ENCODE measurements at places on chromosomes 5 and 9.
A peak's percentile ranks its signal among the peaks of the same experiment; 100 is the strongest.

- peak; percentile 67 for DNase-seq
Measured at GRCh38 chr5:132458226-132458560, 32.4 kb downstream of the IRF1 start.

- no peak for DNase-seq
Measured at GRCh38 chr9:135857843-135858242, 49.5 kb downstream of the CAMSAP1 start.

DNA sequence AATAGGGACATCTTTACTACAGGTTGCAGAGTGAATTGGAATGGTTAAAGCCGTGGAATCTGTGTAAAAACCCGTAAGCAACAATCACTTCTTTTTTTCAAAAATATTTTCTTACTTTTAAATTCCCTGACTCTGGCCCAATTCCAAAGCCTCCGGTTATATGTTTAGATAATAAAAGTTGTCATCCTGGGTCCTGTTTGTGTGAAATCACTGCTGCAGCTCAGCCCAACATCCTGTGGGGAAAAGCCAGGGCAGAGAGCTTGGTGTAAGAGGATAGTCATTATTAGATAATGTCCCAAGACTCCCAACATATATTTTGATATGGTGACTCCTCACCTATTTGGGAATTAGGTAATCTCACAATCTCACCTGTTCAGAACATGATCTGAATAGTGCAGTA lies 586.0 kb upstream of the BRINP1 start:
- DNase-seq: peak; percentile 46

DNA sequence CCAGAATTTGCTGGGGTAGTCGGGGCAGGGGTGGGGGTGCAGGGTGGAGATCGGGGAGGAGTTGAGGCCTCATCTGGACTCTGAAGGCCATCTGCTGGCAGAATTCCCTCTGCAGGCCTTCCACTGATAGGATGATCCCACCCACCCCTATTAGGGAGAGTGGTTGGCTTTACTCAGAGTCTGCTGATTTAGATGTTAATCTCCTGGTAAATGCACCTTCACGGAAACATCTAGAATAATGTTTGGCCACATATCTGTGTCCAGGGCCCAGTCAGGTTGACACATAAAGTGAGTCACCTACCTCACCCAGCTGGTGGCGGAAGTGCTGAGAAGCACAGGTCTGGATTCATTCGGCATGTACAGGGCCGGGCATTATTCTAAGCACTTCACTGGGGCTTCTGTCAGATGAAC lies 50.0 kb downstream of the DAPK1 start:
- DNase-seq: no peak

DNA sequence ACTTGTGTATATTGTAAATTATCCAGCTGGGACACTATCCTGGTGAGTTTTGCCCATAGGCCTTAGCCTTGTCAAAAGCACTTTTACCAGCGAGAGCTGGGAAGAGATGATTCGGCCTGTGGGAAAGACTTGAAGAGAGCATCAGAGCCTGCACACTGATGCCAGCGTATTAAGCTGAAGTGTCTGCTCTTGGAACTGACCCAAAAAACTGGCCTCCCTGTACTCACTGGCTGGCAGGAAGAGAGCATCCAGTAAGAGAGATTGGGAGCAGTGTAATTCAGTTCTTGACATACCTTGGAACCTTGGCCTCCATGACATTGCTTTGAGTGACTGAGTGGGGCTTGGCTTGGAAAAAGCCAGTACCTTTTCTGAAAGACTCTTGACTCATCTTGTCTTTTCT lies 73.7 kb downstream of the ZNF462 start:
- no peak for DNase-seq

DNA sequence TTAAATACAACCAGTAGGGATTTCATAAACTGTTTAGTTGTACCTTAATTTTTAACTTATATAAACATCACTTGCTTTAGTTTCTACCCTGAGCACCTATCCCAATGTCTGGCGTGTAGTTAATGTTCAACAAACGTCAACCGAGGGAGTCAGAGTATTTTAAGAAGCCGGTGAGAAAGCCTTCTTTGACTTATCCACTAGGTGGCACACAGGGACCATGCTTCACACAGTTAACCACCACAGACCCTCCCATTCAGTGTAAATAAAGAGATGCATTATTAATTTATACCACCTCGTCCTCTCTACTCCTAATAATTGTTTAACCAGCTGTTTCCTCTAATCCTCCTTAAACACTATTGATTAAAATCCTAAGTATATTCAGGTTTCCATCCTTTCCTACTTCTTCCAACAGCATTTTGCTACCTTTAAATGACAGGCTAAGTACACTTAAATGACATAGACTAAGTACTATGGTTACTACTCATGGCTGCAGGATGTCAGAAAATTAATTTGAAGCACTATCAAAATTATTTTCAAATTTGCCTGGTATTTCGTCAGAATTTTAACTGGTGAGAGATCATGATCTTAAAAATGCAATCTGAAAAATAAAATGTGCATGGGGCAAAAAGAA lies 2.3 kb downstream of the HAPLN1 start:
- peak; percentile 74 for DNase-seq

GRCh38 chr9:20557285-20557684 lies 65.0 kb downstream of the MLLT3 start:
- no peak for DNase-seq

DNA sequence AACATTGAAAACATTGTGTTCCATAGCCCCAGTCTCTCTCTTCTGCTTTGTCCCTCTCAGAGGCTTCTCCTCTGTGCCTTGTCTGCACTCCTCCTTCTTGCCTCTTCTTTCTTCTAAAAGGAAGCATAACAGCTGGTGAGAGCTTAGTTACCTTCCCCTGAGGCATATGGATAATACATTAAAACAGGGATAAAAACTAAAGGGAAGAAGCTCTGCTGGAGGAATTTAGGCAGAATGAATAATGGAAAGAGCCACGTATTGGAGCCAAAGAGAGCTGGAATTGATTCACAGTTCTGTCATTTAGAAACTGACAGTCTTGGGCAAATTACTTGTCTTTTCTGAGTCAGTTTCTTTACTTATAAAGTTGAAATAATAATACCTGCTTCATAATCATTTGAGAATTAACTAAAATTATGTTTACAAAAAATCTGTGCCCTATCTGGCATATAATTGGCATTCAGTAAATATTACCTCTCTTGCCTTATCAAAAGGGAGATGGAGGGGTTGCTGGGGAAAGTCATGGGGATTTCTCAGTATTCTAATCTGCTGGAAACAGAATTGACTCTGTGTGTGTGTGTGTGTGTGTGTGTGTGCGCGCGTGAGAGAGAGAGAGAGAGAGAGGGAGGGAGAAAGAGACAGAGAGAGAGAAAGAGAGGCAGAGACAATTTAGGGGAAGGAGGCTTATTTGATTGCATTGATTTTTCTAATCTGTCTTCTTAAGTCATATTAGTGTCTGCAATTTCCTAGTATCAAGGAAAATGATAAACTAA lies 20.2 kb downstream of the ZNF474 start:
- DNase-seq: no peak

- peak; percentile 75 for DNase-seq
Measured at GRCh38 chr5:442335-443238, at the start of gene EXOC3. Gene EXOC3 (plus strand): TSS chr5:443176. CDS start chr5:446206, 3,030 bp downstream.

GRCh38 chr9:6506571-6506970 lies 93.6 kb downstream of the UHRF2 start:
- DNase-seq: no peak

DNA sequence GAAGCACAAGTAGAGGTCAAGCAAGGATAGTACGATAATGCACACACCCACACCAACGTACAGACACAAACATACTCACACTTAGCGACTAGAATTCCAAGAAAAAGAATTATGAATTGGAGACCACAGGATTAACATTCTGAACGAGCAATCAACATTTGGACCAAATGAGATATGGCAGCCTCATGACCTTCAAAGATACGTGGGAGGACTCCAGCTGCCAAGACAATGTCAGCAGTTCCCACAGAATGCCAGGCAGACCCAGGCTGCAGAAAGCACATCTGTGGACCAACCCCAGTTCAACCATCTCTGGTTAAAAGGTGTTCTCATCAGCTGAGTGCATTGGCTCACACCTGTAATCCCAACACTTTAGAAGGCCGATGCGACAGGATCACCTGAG lies 187.6 kb upstream of the GRAMD2B start:
- no peak for DNase-seq

- DNase-seq: no peak
Measured at GRCh38 chr9:71209890-71210289, 88.5 kb upstream of the TRPM3 start.

DNA sequence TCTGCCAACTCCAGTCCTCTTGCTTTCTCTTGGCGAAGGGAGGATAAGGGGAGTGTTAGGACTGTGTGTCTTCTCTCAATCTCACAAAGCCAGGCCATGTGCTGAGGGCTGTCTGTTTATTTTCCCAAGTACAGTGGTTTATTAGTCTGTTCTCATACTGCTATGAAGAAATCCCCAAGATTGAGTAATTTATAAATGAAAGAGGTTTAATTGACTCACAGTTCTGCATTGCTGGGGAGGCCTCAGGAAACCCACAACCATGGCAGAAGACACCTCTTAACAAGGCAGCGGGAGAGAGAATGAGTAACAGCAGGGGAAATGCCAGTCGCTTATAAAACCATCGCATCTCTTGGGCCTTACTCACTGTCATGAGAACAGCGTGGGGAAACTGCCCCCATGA lies 36.2 kb upstream of the CKS2 start:
- DNase-seq: peak; percentile 68

DNA sequence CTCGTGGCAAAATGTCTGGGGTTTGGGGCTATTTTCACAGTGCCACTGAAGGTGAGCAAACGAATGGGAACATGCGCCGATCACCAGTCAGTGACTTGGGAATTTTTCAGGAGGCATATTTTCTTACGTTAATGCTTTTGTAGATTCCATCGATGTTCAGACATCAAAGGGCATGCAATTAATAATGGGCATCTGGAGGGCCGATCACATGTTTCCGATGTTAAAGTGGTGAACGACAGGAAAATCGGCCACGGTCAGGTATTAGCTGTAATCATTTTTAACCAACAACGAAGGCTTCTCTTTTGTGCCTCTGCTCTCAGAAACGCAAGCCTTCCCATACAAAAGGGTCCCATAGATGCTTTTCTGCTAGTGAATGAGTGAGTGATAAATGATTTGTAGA lies 155.0 kb upstream of the PITX1 start:
- DNase-seq: no peak

DNA sequence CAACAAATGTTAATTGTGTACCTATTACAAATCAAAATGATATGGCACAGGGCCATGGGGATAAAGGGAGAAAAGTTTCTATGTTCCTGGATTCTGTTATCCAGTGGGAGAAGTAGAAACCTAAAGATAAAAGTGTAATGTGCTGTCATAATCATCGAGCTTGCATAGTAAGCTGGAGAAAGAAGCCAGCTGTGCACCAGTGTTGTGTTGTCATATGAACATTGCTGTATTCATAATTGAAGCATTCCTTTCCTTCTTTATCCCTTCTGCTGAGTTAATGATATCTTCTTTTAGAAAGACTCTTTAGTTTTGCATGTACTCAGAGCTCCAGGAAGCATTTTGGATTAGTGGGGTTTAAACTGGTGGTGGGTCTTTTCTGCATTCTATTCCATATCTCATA lies 39.5 kb downstream of the NTRK2 start:
- peak; percentile 47 for DNase-seq

DNA sequence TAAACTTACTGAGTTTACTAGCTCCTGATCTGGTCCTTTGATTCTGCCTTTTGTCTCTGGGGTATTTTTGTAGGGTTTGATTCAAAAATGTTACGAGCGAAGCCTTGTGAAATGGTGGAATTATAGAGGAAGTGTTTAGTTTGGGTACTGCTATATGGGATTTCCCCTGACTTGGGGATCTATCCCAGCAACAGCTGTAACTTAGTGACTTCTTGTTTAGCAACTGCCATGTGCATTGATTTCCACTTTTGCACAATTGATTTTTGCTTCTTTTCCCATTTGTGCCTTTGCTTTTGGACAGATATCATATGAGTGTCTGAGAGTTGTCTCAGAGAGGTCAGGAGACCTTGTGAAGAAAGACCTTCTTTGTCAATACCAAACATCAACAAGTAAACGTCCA lies 248.5 kb upstream of the DAP start:
- DNase-seq: no peak

- DNase-seq: peak; percentile 75
Measured at GRCh38 chr9:104970271-104970987, 42.5 kb upstream of the ABCA1 start.

GRCh38 chr9:91986248-91986647 lies 36.2 kb upstream of the ROR2 start:
- no peak for DNase-seq

GRCh38 chr9:35108946-35109575 lies 6.1 kb upstream of the STOML2 start:
- no peak for DNase-seq

DNA sequence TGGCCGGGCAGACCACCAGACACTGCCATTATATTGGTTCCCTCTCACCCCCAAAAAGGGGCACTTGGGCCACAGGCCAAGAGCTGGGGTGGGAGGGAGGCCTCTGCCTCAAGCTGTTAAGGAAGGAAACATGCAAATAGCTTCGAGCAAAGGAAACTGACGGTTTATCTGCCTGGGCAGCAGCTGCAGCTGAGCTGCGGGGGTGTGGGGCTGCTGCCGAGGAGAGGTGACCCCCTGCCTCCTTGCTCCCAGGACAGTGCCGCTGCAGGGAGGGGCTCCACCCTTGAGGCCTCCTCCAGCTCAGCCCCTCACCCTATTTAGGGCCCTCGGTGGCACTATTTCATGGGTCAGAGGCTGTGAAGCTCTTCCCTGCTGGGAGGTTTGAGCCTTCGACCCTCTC lies 789 bp downstream of the DOK3 start:
- no peak for DNase-seq

GRCh38 chr5:126947146-126948010 lies 83.0 kb downstream of the MARCHF3 start:
- DNase-seq: no peak

- no peak for DNase-seq
Measured at GRCh38 chr9:126872516-126872915, 12.1 kb downstream of the ZBTB34 start.

Measured in fibroblast of skin of back (primary cell).